ENCODE measurements at places on chromosomes 11 and 22.
A peak's percentile ranks its signal among the peaks of the same experiment; 100 is the strongest.

- DNase-seq: no peak
Observed at GRCh38 chr11:113396690-113397089, 9.1 kb downstream of the ANKK1 start.

GRCh38 chr11:117664897-117665296 is 132.1 kb downstream of the DSCAML1 start:
- no peak for DNase-seq

DNA sequence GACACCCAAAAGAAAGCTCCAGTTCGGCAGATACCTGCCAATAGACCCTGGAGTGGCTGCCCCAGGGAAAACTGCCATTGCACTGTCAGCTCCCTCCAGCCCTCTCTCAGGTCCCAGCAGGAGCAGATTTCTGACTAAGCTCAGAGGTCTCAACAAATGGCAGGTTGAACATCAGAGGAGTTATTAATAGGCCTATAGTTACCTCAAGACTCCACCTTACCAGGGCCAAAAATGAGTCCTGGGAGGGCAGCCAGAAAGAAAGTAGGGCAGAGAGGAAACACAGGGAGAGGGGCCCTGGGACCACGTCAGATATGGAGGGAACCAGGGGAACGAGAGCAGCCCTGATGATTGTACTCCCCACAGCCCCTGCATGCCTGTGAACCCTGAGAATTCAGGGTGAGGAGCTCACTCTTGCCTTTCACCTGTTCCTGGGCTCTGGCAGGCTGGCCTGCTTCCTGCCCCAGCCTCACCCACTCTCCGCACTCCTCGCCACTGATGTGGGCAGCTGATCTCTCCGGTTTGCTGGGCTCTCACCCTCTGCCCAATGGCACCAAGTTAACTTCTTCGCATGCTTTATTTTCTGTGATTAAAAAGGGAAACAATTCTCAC is 4.3 kb upstream of the RGL4 start:
- no peak for DNase-seq

GRCh38 chr22:36769541-36770512 is 6.1 kb downstream of the IFT27 start:
- no peak for DNase-seq

- no peak for DNase-seq
Observed at GRCh38 chr11:116742104-116742503, 30.7 kb downstream of the BUD13 start.

- DNase-seq: no peak
Observed at GRCh38 chr11:2583605-2583958, 116.2 kb downstream of the KCNQ1OT1 start.

DNA sequence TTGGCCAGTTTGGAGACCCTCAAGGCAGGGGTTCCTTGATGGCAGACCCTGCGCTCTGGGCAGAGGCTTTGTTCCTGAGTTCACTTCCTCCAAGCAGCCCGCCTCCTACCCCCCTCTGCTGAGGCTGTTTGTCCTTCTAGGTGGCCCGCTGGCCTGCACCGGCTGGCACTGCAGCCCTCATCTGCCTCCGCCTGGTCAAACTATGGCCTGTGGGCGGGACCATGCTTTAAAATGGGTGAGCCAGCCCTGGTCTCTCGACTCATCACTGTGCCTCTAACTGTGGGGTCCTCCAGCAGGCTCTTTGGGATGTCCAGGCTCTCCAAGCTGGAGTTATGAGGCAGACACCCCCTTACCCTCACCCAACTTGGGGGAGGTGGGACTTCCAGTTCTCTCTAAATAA is 114.1 kb upstream of the SLC22A12 start:
- DNase-seq: no peak

DNA sequence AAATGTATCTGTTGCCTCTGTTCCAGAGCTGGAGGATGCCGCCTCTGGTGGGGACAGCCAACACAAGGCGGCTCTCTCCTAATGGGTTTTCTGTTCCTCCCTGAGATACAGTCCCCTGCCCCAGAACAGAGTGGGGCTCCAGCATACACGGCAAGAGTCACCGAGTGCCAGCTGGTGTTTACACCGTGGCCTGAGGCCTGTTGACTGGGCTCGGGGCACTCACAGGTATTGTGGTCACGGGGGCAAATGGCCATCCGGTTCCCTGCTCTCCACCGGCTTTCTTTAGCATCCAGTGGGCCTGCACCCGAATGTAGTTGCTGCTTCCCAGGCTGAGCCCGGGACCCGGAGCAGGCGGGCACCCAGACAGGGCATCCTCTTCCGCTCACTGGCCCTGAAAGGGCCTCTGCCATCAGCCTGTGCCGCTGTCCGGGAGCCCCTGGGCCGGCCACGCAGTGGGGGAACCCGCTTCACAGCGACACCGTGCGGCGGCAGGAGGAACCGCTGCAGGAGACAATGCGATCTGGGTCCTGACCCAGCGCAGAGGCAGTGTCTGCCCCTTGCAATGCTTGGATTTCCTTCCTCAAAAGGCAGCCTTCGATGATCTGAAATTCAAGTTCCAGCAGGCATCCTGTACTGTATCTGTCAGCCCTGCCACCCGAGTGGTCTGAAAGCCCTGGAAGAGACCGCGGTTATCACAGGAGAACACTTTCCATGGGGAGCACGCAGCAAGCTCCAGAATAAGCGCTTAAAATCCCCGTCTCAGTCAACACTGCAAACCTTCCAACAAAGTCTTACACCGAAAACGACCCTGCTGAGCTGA is 859 bp upstream of the KRTAP5-5 start:
- DNase-seq: peak; percentile 71

DNA sequence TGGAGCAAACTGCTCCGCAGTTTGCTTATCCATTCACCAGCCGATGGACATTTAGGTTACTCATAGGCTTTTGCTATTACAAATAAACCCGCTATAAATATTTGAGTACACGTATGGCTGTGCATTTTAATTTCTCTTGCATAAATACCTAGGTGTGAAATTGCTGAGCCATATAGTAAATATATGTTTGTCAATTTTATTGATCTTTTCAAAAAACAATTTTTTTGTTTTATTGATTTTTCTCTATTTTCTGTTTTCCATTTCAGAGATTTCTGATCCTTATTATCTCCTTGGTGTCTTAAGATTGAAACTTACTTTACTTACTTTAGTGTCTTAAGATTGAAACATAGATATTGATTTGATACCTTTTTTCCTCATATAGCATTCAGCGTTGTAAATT is 4.5 kb downstream of the ZNF74 start:
- no peak for DNase-seq

GRCh38 chr11:86069408-86070101 is 671 bp upstream of the PICALM start:
- peak; percentile 37 for DNase-seq

DNA sequence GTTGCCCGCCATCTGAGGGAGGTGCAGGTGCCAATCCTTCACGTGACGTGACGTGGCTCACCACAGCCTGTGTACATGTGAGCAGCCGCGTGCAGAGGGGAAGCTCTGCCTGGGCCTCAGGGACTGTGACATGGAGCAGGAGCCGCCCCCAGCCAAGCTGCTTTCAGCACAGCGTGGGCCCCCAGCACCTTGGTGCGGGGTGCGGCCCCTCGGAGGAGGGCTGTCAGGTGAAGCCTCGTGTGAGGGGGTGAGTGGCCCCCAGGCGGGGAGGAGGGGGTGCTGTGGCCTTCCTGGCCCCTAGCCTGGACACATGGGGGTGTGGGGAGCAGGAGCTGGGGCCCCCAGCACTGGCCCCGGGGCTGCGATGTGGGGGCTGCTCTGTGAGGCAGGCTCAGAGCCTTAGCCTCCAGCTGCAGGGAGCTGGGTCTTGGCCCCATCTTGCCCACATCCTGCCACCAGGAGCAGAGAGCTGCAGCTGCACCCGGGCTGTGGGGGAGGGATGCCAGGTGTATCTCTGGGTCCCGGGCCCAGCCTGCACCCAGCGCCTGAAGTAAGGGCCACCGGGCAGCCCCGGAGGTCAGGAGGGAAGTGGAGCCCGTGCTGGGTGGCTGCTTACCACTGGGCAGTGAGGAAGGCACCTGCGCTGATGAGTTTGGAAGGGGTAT is at the start of gene ADORA2A:
Gene ADORA2A, plus strand, starts transcription at position 100 of the 665 bp plus-strand sequence. CDS start 5,806 bp downstream, outside the sequence.
- no peak for DNase-seq

DNA sequence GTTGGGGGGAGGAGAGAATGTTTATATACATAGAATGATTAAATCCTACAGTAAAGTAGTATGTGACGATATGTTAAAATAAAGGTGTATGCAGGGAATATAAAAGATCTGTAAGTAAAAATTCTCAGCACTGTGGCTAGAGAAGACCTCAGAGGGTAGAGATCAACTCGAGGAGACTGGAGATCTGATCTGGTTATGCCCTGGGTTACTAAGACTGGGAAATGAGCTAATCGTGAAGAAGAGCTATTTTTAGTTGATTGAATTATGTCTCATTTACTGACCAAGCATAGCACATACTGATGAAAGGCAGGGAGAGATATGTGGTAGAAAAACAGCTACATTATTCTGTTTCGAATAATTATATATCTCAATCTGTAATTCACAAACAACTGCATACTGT is 42.8 kb upstream of the ALKBH3 start:
- DNase-seq: no peak

GRCh38 chr11:66976028-66976467 is 944 bp downstream of the C11orf86 start:
- no peak for DNase-seq

DNA sequence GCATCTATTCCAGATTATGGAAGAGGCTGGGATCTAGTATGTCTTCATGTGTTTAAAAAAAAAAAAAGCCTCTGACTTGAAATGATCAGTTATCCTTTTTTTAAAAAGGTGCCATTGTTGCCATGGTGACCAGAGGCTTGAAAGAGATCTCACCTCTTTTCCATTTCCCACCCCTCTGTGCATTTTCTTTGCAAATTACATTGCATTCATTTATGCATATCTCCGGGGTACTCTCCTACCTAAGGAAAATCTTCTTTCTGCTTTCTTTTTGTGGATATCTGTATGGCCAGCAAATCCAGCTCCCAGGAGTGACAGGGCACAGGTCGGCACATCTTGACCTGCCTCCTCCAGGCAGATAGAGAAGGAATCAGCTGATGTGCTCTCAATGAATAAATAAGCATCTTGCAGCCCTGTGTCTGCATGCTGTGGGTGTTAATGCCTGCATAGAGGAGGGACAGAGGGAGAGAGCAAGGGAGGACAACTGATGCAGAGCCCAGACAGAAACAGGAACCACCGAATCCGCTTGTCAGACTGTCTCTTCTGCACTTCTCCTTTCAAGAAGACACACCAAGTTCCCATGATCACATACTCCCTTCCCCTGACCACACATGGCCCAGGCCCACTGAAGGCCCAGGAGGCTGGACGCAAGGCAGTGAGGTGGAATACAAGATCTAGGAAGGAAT is 50.9 kb downstream of the CWC15 start:
- no peak for DNase-seq

- no peak for DNase-seq
Observed at GRCh38 chr22:19206287-19206686, 27.8 kb upstream of the SLC25A1 start.

DNA sequence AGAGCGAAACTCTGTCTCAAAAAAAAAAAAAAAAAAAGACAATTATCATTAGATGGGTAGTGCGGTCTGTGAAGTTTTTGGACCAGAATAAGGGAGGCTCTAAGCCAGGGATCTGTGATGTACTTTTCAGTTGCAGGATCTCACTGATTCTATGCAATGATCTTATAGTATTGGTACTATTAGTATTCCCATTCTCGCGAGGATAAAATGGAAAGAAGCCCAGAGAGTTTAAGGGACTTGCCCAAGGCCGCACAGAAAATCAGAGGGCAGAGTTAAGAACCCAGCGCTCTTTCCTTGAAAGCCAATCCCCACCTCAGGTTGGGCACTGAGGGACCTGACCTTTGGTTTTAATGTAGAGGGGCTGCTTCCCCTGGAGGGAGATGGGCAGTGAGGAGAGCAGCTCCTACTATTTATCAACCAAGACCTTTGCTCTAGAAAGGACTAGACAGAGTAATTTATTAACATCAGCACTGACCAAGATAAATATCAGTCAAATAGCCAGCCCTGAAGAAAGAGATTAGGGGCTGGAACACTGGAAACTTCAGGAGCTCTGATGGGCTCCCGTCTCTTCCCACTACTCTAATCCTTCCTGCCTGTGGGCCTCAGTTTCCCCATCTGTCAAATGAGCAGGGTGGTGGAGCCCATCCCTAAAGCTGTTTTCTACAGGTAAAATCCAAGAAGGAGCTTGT is 6.0 kb downstream of the NIPSNAP1 start:
- no peak for DNase-seq

DNA sequence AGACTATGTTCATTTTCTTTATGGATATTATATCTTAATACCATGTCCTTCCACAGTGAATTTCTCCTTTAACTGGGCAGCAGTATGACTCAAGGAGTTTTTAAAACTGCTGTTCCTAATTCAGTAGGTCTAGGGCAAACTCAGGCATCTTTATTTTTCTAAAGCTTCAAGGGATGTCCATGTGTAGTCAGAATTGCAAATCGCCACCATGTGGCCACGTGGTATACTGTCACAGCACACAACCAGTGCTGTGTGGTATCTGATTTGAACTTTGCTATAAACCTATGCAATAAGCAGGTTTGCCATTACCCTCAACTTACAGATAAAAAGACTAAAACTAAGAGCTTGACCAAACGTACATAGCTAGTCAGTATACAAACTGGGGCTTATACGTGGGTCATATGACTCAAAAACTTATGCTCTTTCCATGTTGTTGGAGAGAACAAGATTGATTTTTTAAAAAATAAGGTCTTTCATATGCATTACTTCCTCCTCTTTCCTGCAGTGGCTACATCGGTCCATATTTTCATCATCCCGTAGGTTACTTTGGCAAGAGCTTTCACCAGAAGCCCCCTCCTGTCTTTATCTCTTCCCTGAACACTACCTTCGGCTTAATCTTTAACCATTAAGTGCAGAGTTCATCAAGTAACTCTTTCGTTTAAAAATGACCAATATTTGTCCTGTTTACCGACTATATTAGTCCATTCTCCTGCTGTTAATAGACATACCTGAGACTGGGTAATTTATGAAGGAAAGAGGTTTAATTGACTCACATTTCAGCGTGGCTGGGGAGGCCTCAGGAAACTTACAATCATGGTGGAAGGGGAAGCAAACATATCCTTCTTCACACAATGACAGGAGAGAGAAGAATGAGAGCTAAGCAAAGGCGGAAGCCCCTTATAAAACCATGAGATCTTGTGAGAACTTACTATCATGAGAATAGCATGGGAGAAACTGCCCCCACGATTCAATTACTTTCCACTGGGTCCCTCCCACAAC is 8.0 kb upstream of the HTATIP2 start:
- no peak for DNase-seq

DNA sequence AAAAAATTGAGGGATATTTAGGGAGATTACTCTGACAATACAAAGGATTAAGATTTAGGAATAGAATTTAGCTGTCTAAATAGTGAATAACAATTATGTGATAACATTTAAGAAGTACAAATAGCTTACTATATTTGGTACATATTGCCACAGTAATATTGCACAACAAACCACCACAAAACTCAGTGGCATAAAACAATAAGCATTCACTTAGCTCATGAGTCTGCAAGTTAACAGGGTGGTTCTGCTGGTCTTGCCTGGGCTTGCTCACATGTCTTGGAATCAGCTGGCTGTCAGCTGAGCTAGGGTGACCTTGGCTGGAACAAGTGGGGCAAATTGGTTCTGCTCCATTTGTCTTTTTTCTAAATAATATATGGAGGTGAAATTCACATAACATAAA is 115.1 kb downstream of the DCDC1 start:
- no peak for DNase-seq
